ENCODE measurements at places on chromosomes 12 and 14.

GRCh38 chr12:54358191-54358944 is 5.9 kb downstream of the GPR84 start:
- DNase-seq = no peak

DNA sequence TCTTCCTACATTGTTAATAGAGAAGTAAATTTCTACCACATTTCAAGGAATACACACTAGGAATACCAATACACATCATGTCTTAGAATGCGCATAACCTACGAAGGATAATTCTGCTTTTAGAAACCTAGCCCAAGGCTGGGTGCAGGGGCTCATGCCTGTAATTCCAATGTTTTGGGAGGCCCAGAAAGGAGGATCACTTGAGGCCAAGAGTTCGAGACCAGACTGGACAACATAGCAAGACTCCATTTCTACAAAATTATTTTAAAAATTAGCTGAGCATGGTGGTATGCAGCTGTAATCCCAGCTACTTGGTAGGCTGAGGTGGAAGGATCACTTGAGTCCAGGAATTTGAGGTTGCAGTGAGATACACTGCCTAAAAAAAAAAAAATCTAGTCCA is 206.9 kb downstream of the SOX5 start:
- no peak for DNase-seq

DNA sequence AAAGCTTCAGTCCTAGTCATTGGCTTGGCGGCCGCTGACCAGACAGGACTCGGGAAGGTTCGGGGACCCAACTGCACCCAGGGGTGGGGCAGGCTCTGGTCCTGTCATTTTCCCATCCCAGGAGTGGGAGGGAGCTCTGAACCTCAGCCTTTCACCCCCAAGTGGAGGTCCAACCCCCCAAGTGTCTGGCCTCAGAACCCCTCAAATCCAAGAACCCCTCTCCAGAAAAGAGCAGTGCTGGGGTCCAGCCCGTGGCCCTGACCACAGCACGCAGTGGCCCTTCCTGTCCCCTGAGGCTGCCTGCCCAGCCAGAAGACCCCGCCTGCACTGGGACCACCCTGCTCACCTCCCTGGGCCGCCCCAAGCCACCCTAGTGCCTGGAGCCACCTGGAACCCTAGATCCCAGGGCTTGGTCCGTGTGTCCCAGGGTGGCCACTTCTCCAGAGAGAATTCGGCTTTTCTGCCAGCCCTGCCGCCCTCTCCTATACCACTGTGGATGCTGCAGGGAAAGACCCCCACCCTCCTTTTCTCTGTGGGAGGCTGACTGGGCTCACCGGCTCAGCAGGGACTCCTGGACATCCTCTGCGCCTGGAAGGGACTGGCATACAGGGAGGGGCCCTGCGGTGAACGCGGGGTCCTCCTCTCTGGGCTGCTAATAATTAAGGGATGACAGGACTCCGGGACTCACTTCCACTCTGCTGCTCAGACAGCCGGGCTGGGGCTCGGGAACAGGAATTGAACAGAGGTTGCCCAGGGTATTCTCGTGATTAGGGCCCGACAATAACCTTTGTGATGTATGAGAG is 326.9 kb upstream of the SFSWAP start:
- DNase-seq = no peak

GRCh38 chr12:111135293-111135832 is 215.0 kb upstream of the MYL2 start:
- no peak for DNase-seq

DNA sequence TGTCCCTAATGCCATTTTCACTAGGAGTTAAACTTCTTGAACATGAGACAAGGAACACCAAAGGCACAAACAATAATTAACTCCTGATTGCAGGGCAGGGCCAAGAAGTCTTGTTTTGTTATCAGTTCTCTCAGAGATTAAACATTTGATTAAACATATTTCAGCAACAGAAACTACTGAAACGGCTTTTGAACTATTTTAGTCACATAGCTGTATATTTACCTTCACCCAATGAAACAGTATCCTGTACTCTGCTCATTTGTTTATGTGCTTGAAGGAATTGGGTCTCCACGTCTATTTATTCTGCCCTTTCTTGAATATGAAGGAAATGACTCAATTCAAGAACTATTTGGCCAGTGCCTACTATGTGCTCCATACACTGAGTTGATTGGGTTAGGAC is 51.3 kb upstream of the PTCSC3 start:
- DNase-seq = no peak

DNA sequence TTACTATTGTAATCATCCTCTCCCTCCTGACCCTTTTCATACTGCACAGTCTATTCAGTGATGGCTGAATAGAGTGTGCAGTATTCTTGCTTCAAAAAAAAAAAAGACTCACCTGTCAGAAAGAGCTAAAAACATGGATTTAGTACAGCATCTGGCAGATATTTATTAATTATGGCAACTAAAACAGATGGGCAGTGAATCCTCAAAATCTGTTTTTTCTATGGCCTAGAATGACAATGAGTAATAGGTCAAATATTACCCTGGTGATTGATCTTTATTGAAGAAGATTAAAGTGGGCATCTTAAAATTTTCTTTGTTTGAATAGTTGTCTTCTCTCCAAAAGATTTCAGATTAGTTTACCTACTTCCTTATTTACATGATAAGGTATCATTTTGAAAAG is 543.6 kb downstream of the FOXG1 start:
- no peak for DNase-seq

DNA sequence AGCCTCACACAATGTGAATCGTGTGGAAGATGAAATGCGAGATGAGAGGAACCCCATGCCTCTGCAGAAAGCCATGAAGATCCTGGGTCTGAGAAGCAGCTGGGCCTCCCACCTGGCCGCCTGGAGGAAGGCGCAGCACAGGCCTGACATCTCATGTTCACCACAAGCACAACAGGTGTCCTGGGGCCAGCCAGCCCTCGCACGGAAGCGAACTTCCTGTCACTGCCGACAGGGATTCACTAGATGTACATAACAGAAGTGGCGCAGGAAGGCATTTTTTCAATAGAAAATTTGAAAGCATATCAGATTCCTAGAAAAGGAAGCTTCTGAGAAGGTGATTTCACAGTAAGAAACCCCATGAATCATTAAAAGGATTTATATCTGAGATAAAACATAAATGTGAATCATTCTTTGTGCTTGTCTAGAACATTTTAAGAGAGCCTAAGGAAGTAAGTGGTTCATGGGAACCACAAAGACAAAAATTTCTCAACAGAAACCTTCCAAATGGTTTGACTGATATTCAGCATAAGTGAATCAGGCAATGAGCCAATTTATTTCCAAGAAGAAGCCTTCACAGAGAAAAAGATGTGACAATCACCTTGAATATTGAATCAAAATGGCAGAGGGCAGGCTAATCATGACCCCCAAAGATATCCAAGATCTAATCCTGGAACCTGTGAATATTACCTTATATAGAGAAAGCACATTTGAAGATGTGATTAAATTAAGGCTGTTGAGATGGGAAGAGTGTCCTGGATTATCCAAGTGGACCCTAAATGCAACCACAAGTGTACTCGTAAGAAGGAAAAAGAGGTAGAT is 311.9 kb downstream of the DUSP6 start:
- DNase-seq = peak; percentile 93

DNA sequence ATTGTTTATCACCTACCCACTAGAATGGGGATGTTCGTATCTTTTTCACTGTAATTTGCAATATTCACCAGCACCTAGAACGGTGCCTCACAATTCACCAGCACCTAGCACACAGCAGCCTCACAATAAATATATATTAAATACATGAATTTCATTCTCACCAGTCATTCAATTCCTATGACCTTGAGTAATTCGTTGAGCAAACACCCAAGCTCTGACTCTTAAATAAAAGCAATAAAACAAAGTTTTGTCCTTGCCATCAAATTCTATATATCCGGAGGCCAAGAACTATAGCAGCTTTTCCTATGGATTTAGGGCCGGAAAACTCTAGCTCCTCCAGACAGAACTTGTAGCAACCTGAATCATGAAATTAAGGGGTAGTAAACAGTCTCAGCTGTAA is 981 bp downstream of the VTI1B start:
- no peak for DNase-seq

- DNase-seq = peak; percentile 34
Observed at GRCh38 chr14:44960146-44960545, 1.6 kb downstream of the KLHL28 start.

DNA sequence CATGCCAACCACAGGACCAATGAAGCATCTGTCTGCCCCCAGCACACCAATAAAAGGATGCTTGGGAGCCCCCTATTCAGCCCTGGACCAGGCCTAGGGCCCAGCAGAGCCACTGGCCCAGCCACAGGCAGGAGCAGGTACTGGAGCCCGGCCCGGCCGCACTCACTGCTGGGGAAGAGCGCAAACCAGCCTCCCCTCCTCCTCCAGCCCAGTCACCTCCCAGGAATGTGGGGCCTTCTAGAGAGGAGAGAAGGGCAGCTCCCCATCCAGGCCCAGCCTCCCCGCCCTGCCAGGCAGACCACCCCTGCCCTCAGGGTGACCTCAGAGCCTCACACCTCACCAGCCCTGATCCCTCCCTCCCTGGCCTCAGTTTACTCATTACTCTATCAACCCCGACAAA is 56.2 kb downstream of the CCNK start:
- DNase-seq = no peak

DNA sequence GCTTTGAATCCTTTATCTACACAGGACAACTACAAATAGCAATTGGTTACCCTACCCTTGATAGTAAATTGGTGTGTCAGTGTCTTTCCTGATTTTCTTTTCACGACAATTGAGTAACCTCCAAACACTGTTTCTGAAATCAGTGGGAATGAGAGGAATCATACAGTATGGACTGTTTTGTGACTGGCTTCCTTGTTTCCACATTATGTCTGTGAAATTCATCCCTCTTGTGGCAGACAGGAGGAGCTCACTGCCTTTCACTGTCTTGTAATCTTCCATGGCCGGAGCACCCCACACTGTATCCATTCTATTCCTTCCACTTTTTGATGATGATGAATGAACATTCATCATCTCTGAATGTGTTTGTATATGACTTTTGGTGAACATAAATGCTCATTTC is 164.0 kb upstream of the PZP start:
- DNase-seq = peak; percentile 39

Measured in suppressor macrophage treated with lipopolysaccharide for 1 hour (primary cell).